Activated T-cell treated with anti-CD3 and anti-CD28 coated beads for 48 hours (primary cell): ENCODE measurements at places on chromosomes 5 and 9.

GRCh38 chr9:26566141-26566540, 326.5 kb downstream of the CAAP1 start:
- DNase-seq, result no peak

DNA sequence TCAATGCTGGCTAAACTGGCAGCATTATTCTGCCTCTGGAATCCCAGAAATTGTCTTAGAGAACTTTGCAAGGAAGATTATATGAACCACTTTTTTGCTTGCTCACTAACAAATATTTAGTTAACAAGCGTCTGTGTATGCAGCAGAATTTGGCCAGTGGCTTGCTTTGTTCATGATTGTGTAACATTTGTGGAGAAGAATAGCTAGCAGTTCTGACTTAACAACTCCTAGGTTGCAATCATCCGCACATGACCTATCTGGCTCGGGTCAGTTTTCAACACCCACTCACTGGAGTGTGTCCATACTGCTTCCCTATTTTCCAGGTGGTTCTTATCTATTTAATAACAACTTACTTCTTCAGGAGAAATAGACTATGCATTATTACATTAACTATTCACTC, 98.5 kb downstream of the SNX18 start:
- no peak for DNase-seq

- no peak for DNase-seq
Measured at GRCh38 chr5:111784491-111785181, 27.6 kb upstream of the NREP start.

DNA sequence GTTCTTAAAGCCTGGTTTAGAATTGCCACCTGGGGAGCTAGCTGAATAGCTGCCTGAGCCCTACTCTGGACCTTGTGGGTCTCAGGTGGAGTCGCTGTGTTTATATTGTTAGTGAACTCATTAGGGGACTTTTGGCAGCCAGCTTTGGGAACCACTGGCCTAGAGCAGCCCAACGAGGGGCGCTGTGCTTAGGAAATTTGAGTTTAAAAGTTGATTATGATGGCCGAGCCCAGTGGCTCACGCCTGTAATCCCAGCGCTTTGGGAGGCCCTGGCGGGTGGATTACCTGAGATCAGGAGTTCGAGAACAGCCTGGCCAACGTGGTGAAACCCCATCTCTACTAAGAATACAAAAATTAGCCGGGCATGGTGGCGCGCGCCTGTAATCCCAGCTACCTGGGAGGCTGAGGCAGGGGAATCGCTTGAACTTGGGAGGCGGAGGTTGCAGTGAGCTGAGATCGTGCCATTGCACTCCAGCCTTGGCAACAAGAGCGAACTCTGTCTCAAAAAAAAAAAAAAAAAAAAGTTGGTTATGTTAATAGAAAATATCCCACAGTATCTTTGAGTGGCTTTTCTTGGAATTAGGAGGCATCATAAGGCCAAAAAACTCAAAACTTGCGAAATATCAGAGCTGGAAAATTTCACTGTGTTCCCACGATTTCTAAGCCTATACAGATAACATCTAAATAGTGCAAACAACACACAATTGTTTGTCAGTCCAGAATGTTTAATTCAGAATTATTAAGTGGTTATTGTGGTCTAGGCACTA, 809 bp downstream of the MCCC2 start:
- DNase-seq, result no peak

GRCh38 chr5:153537207-153537606, 46.7 kb downstream of the GRIA1 start:
- DNase-seq, result no peak

DNA sequence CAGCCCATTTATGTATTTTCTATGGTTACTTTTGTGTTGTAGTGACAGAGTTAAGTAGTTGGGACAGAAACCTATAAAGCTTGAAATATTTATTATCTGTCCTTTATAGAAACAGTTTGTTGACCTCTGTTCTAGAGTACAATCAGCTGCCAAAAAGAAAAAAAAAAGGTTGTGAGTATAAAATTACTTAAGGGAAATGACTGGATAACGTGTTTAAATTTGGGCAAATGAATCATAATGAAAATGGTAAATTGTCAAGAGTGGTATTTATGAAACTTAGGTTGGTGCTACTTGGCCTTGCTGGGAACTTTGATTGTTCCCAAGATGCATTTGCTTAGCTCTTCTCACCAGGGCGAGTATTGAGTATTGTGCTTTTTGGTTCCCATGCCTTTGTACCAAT, 70.2 kb upstream of the IL6ST start:
- no peak for DNase-seq

DNA sequence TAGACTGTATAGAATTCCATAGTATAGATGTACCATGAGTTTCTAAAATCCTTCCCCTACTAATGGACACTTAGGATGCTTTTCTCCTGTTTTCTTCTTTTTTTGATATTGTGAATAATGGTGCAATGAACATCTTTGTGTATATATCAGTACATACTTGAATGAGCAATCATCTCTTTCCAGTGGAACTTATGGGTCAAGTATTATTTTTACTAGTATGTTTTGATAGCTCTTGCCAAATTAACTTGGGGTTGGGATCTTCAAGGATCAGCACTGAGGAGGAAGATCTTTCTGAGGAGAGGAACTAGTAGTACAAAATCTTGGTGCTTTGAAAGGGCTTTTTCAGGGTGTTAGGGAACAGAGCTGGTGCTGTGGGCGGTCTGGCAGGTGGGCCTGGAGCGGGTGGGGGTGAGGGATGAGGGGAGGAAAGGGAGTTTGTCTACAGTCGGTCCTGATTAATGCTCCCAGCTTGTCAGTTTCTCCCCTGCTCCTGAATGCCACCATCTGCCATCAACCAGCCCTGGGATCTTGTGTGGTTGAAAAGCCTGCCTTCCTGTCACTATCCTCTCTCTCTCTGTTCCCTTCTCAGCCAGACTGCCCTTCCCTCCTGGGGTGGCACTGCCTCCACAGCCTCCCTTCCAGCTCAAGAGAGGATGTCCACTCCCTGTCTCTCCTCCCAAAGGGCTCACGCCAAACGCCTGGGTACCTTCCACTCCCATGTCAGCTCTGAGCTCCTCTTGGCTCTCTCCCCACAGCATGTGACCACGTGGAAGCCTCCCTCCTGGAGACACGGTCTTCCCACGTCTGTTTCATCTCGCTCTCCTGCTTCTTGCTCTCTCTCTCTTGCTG, 185.9 kb downstream of the DAB2IP start:
- DNase-seq, result no peak

- peak; percentile 3 for DNase-seq
Measured at GRCh38 chr5:90135779-90136378, 273.7 kb downstream of the CETN3 start.

- no peak for DNase-seq
Measured at GRCh38 chr9:37921546-37922300, 17.8 kb upstream of the SLC25A51 start.

DNA sequence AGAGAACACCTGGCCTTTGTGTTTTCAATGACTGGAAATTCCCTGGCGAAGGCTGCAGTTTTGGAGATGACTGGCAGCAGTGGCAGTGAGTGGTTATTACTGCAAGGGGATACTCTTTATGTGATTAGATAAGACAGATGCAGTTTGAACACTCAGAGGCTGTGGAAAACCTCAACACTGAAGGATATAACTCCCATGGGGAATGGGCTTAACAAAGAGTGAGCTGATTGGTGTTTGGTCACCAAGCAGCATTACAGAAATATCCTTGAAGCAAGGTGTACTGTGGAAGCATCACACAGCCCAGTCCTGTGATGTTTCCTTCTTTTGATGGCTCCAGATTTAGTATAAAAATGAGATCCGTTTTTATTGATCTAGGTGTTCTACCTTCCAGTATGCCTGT, 490.7 kb upstream of the PTPRD start:
- DNase-seq, result no peak

DNA sequence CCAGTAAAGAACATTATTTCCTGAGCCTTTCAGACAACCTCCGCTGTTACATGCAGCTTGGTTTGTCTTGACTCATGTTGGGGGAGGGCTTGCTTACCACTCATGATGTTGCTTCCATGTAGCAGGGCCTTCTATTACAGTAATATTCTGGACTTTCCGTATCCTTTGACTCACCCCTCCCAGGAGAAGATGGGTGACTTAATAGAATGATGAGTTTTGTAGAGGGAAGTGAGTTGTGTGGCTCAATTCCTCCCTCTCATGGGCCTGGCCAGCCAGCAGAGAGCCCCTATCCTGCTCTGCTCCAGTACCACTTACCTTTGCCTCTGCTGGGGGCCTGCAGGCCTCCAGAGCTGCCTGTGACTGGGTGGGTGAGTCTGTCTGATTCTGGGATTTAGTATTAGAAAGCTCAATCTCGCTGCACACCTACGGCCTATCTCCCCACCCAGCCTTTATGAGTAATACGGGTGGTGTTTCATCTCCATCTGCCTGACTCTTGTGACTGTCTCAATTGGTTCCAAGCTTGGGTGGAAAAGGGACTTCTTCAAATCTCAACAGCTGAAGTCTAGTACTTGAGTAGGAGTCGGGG, 52.6 kb upstream of the KLF9 start:
- peak; percentile 36 for DNase-seq
